ENCODE measurements at places on chromosomes 13 and 19. TPM values are rescaled to one million over a fixed set of nuclear protein-coding genes. Genes with fewer than 3 reads are reported as not detected.
A peak's percentile ranks its signal among the peaks of the same experiment; 100 is the strongest.

GRCh38 chr19:42281146-42281826, 12.2 kb downstream of the CIC start:
- DNase-seq, result peak; percentile 51
- peak overlapping the region; percentile 96 for H3K4me3 ChIP-seq
- no peaks in the 10 kb centered on the region for H3K27me3 ChIP-seq
- H3K27ac ChIP-seq, result no peak overlapping the region
- H3K36me3 ChIP-seq, result no peaks in the 10 kb centered on the region

- H3K36me3 ChIP-seq, result no peaks in the 10 kb centered on the region
- H3K4me1 ChIP-seq, result no peaks in the 10 kb centered on the region
- DNase-seq, result no peak
- H3K4me3 ChIP-seq, result no peak overlapping the region
Measured at GRCh38 chr13:108927615-108928014, 298.2 kb downstream of the MYO16 start.

DNA sequence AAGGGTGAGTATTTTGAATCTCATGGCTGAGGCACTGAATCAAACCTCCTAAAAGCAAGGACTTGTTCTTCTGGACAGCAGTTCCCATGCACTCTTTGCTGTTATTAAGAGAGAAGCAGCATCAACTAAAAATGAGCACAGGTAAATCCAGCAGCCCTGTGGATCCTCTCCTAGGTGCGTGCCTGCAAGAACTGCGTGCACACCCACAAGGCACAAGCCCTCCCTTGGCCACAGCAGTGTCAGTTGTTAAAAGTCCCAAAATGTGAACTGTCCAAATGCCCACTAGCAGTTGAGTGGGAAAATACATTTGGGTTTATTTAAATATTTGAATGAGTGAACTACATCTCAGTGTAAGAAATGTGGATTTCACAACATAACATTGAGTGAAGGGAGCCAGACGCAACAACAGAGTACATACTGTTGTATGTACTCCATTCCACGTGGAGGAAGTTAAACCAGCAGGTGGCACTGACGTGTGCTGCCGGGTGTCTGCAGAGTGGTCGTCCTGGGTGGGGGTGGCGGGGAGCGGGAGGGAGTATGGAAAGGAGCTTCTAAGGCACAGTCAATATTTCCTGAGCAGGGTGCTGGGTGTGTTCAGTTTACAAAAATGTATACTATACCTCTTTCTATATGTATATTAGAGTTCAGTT, 266.4 kb downstream of the NALCN start:
- H3K4me1 ChIP-seq, result peaks cover 11% of the 10 kb centered on the region
- no peak overlapping the region for H3K4me3 ChIP-seq
- H3K27me3 ChIP-seq, result no peaks in the 10 kb centered on the region
- no peaks in the 10 kb centered on the region for H3K36me3 ChIP-seq

GRCh38 chr13:73576291-73576690, 517.5 kb downstream of the KLF5 start:
- no peak overlapping the region for H3K4me3 ChIP-seq
- H3K4me1 ChIP-seq, result no peaks in the 10 kb centered on the region
- no peak overlapping the region for H3K27ac ChIP-seq
- H3K27me3 ChIP-seq, result no peaks in the 10 kb centered on the region
- H3K36me3 ChIP-seq, result no peaks in the 10 kb centered on the region

- H3K27me3 ChIP-seq, result no peaks in the 10 kb centered on the region
- no peak overlapping the region for H3K4me3 ChIP-seq
- no peak for DNase-seq
- H3K27ac ChIP-seq, result no peak overlapping the region
- H3K36me3 ChIP-seq, result no peaks in the 10 kb centered on the region
Measured at GRCh38 chr13:112446867-112447266, 70.7 kb downstream of the SPACA7 start.

GRCh38 chr13:95247171-95247570, 54.1 kb downstream of the ABCC4 start:
- no peak for DNase-seq
- no peak overlapping the region for H3K4me3 ChIP-seq
- no peak overlapping the region for H3K27ac ChIP-seq
- H3K27me3 ChIP-seq, result no peaks in the 10 kb centered on the region
- H3K36me3 ChIP-seq, result no peaks in the 10 kb centered on the region
- H3K4me1 ChIP-seq, result no peaks in the 10 kb centered on the region

The NMRK2 gene
- 57.3 TPM for total RNA-seq

The MATK gene
- total RNA-seq, result 21.4 TPM

The CGB1 gene
- total RNA-seq, result not detected

DNA sequence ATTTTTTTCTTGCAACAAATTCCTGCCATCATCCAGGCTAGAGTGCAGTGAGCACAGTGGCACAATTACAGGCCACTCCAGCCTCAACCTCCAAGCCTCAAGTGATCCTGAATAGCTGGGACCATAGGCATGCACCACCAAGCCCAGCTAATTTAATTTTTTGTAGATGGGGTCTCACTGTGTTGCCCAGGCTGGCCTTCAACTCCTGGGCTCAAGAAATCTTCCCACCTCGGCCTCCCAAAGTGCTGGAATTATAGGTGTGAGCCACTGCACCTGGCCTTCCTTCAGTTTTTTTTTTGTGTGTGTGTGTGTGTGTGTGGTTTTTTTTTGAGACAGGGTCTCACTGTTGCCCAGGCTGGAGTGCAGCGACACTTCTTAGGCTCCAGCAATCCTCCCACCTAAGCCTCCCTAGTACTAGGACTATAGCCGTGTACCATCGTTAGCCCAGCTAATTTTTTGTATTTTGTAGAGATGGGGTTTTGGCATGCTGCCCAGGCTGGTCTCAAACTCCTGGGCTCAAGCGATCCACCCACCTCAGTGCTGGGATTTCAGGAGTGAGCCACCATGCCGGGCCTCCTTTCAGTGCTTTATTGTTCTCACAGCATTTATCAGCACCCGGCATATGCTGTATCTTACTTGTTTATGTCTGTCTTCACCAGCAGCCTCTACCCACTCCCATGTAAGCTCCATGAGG, 5.9 kb upstream of the SRRM5 start:
- H3K27me3 ChIP-seq, result no peaks in the 10 kb centered on the region
- no peak overlapping the region for H3K27ac ChIP-seq
- no peak for DNase-seq
- H3K4me3 ChIP-seq, result no peak overlapping the region
- no peaks in the 10 kb centered on the region for H3K36me3 ChIP-seq

GRCh38 chr13:34474187-34474868, 467.7 kb upstream of the NBEA start:
- no peaks in the 10 kb centered on the region for H3K4me1 ChIP-seq
- DNase-seq, result no peak
- H3K27ac ChIP-seq, result no peak overlapping the region
- H3K4me3 ChIP-seq, result no peak overlapping the region
- H3K36me3 ChIP-seq, result no peaks in the 10 kb centered on the region

The CEACAM4 gene
- not detected for total RNA-seq

- H3K36me3 ChIP-seq, result no peaks in the 10 kb centered on the region
- H3K4me1 ChIP-seq, result peaks cover 3% of the 10 kb centered on the region
- H3K4me3 ChIP-seq, result no peak overlapping the region
- no peaks in the 10 kb centered on the region for H3K27me3 ChIP-seq
- H3K27ac ChIP-seq, result no peak overlapping the region
- DNase-seq, result peak; percentile 80
Measured at GRCh38 chr13:23960566-23961156, 63.4 kb upstream of the C1QTNF9B start.

- H3K27me3 ChIP-seq, result peaks cover 4% of the 10 kb centered on the region
- no peak overlapping the region for H3K4me3 ChIP-seq
Measured at GRCh38 chr19:41552558-41552957, 23.4 kb upstream of the CEACAM21 start.

The SYT3 gene
- total RNA-seq, result 16.4 TPM

DNA sequence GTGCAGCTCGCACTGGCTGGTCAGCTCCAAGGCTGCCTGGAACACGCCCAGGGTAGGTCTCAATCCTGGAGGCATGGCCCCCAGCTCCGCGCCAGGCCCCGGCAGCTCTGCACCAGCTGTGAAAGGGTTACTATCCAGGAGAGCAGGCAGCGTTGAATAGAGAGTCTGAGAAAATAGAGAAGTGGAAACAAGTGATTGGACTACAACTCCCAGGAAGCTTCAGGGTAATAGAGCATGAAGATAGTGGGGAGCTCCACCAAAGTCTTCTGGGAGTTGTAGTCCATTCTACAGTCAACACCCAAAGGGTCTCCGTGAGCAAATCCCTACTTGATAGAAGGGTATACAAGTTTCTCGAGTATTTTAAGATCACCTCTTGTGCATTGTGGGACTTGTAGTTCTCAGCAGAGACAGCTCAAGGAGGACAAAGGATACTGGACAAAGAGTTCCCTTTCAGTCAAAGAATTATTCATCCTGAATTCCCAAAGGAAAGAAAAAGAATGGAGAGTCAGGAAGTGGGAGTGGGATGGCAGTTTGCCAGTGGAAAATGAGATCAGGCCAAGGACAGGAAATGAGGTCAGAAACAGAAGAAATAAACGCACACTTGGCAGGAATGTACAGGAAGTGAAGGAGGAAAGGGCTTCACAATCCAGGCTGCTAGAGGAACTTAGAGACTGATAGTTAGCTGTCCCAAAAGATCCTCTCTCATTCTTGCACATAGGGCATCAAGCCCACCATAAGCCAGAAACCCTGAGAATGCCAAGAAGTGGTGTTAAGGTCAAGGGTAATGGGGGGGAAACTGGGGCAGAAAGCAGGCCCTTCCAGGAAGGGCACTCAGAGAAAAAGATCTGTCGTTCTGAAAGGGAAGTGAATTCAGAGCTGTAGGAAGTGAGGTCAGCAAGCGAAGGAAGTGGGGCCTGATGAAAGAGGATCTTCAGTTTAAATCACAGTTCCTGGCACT, 5.5 kb upstream of the MAMSTR start:
- no peak overlapping the region for H3K27ac ChIP-seq
- no peak overlapping the region for H3K4me3 ChIP-seq
- peaks cover 10% of the 10 kb centered on the region for H3K27me3 ChIP-seq
- DNase-seq, result peak; percentile 92
- peaks cover 7% of the 10 kb centered on the region for H3K4me1 ChIP-seq
- H3K36me3 ChIP-seq, result no peaks in the 10 kb centered on the region

GRCh38 chr13:99746637-99747402, 224.7 kb downstream of the ZIC5 start:
- no peaks in the 10 kb centered on the region for H3K27me3 ChIP-seq
- peak; percentile 77 for DNase-seq
- peak overlapping the region; percentile 33 for H3K4me3 ChIP-seq
- H3K4me1 ChIP-seq, result peaks cover 60% of the 10 kb centered on the region

- H3K27ac ChIP-seq, result no peak overlapping the region
- no peak overlapping the region for H3K4me3 ChIP-seq
- peak; percentile 21 for DNase-seq
- no peaks in the 10 kb centered on the region for H3K27me3 ChIP-seq
- peaks cover 4% of the 10 kb centered on the region for H3K36me3 ChIP-seq
- H3K4me1 ChIP-seq, result no peaks in the 10 kb centered on the region
Measured at GRCh38 chr19:16970821-16971220, 55.8 kb downstream of the CPAMD8 start.

- H3K4me1 ChIP-seq, result no peaks in the 10 kb centered on the region
- DNase-seq, result no peak
- no peak overlapping the region for H3K27ac ChIP-seq
- H3K27me3 ChIP-seq, result no peaks in the 10 kb centered on the region
- H3K4me3 ChIP-seq, result no peak overlapping the region
- H3K36me3 ChIP-seq, result no peaks in the 10 kb centered on the region
Measured at GRCh38 chr13:66577358-66577757, 652.8 kb downstream of the PCDH9 start.

GRCh38 chr19:56141417-56141993, 418 bp downstream of the ZNF444 start:
- peak overlapping the region; percentile 80 for H3K4me3 ChIP-seq
- no peaks in the 10 kb centered on the region for H3K36me3 ChIP-seq
- H3K27ac ChIP-seq, result peak overlapping the region; percentile 79
- H3K4me1 ChIP-seq, result peaks cover 26% of the 10 kb centered on the region
- peak; percentile 55 for DNase-seq

- H3K27ac ChIP-seq, result no peak overlapping the region
- no peaks in the 10 kb centered on the region for H3K27me3 ChIP-seq
- H3K4me1 ChIP-seq, result peaks cover 5% of the 10 kb centered on the region
- DNase-seq, result no peak
Measured at GRCh38 chr13:42686165-42686564, 95.2 kb upstream of the FAM216B start.

Measured in GM23338 (cell line).